ENCODE measurements at places on chromosomes 2 and 18. TPM values are rescaled to one million over a fixed set of nuclear protein-coding genes. Genes with fewer than 3 reads are reported as not detected.

The NETO1 gene
- total RNA-seq = not detected

The VWC2L gene
- not detected for total RNA-seq

The ELOA2 gene
- not detected for total RNA-seq

The AMER3 gene
- total RNA-seq = not detected

The FHOD3 gene
- total RNA-seq = not detected

The RETSAT gene
- 34.0 TPM for total RNA-seq

The CYTIP gene
- 245 TPM for total RNA-seq

The ABCG8 gene
- total RNA-seq = not detected

The DTNA gene
- not detected for total RNA-seq

The RPRD1A gene
- total RNA-seq = 24.7 TPM

The LYPD6B gene
- not detected for total RNA-seq

The IL36B gene
- total RNA-seq = not detected

The TRIM54 gene
- total RNA-seq = 0.15 TPM

The RNF152 gene
- 0.21 TPM for total RNA-seq

The MTLN gene
- 118 TPM for total RNA-seq

The DOCK10 gene
- total RNA-seq = 152 TPM

The CD8B gene
- 251 TPM for total RNA-seq

The KLHL41 gene
- 0.25 TPM for total RNA-seq

The ANKRD62 gene
- total RNA-seq = not detected

The TIA1 gene
- total RNA-seq = 78.8 TPM

The FN1 gene
- 0.19 TPM for total RNA-seq

The VIL1 gene
- not detected for total RNA-seq

The DYNC2LI1 gene
- 11.8 TPM for total RNA-seq
